ENCODE measurements at places on chromosomes 6 and 20. TPM values are rescaled to one million over a fixed set of nuclear protein-coding genes. Genes with fewer than 3 reads are reported as not detected.

The FUT9 gene
- not detected for total RNA-seq

The CD40 gene
- 5.0 TPM for total RNA-seq

The HIVEP1 gene
- total RNA-seq: 12.3 TPM

The PHF20 gene
- total RNA-seq: 25.9 TPM

The VGLL2 gene
- total RNA-seq: not detected

The ZMYND8 gene
- total RNA-seq: 9.1 TPM

The GPSM3 gene
- total RNA-seq: 0.36 TPM

The AIF1 gene
- total RNA-seq: not detected

The ZFP57 gene
- not detected for total RNA-seq

The LTB gene
- total RNA-seq: 0.50 TPM

The RIPPLY2 gene
- 0.41 TPM for total RNA-seq

The PRND gene
- not detected for total RNA-seq

The KHDC1 gene
- total RNA-seq: 4.0 TPM

The BYSL gene
- 42.6 TPM for total RNA-seq

The UQCC2 gene
- 108 TPM for total RNA-seq

The RSPO3 gene
- 116 TPM for total RNA-seq

The HNF4A gene
- 15.4 TPM for total RNA-seq

The EFCAB8 gene
- total RNA-seq: not detected

The MTRF1L gene
- 17.4 TPM for total RNA-seq

The NRN1 gene
- 0.76 TPM for total RNA-seq

The VSTM2L gene
- 7.1 TPM for total RNA-seq

The WFDC10B gene
- not detected for total RNA-seq

The CSE1L gene
- total RNA-seq: 105 TPM

The ACSS2 gene
- total RNA-seq: 9.9 TPM

The PRKN gene
- total RNA-seq: not detected

The ORC3 gene
- 18.9 TPM for total RNA-seq

The KCNK16 gene
- not detected for total RNA-seq

The BPIFB4 gene
- not detected for total RNA-seq

The TLDC2 gene
- not detected for total RNA-seq

The BNIP5 gene
- total RNA-seq: not detected

The FAXC gene
- 6.3 TPM for total RNA-seq

The NMBR gene
- total RNA-seq: not detected

The DEFB124 gene
- not detected for total RNA-seq

The PXT1 gene
- not detected for total RNA-seq

The CRISP3 gene
- total RNA-seq: not detected

The C4A gene
- total RNA-seq: 1.3 TPM

The NHLRC1 gene
- total RNA-seq: 1.9 TPM

The SEMG1 gene
- total RNA-seq: not detected

The SLC17A2 gene
- total RNA-seq: not detected

The OR2J3 gene
- not detected for total RNA-seq

The ARMH2 gene
- total RNA-seq: not detected

Data from A549 treated with DMSO at 1 μM for 4 hours (cell line).